Activated naive CD8-positive, alpha-beta T cell treated with anti-CD3 and anti-CD28 coated beads for 36 hours (primary cell): ENCODE measurements at places on chromosomes 3 and 15.

DNA sequence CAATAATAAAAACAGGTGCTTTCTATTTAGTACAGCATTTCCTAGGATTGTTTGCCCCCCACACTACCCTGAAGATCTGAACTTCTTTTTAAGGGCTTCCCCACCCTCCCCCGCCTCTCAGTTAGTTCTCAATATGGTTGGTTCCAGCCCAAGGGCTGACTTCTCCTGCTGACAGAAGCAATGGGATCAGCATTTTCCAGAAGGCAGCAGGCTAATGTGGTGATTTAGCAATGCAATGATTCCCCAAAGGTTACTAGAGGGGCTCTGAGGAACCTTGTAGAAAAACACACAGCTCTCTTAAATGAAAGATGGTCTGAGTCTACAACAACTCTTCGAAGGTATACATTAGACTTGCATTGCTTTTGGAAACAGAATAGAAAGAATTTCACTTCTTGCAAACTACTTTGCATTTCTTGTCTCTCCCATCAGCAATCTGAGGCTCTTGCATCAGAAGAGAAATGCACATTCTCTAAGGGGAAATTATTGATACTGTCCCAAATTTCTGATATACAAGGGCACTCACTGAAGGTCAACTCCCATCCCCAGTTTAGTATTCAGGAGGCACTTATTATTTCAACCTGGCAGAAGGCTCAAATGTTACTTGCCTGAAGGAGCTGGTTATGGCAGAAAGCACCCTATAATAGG, 30.3 kb downstream of the FGF12 start:
- H3K4me1 ChIP-seq, result no peaks in the 10 kb centered on the region
- H3K4me3 ChIP-seq, result no peak overlapping the region
- H3K27ac ChIP-seq, result no peak overlapping the region
- DNase-seq, result no peak
- no peaks in the 10 kb centered on the region for H3K36me3 ChIP-seq

GRCh38 chr3:38576131-38576525, 73.4 kb downstream of the SCN5A start:
- no peak overlapping the region for H3K27ac ChIP-seq
- H3K4me3 ChIP-seq, result no peak overlapping the region
- H3K36me3 ChIP-seq, result no peaks in the 10 kb centered on the region
- DNase-seq, result no peak
- no peaks in the 10 kb centered on the region for H3K27me3 ChIP-seq

DNA sequence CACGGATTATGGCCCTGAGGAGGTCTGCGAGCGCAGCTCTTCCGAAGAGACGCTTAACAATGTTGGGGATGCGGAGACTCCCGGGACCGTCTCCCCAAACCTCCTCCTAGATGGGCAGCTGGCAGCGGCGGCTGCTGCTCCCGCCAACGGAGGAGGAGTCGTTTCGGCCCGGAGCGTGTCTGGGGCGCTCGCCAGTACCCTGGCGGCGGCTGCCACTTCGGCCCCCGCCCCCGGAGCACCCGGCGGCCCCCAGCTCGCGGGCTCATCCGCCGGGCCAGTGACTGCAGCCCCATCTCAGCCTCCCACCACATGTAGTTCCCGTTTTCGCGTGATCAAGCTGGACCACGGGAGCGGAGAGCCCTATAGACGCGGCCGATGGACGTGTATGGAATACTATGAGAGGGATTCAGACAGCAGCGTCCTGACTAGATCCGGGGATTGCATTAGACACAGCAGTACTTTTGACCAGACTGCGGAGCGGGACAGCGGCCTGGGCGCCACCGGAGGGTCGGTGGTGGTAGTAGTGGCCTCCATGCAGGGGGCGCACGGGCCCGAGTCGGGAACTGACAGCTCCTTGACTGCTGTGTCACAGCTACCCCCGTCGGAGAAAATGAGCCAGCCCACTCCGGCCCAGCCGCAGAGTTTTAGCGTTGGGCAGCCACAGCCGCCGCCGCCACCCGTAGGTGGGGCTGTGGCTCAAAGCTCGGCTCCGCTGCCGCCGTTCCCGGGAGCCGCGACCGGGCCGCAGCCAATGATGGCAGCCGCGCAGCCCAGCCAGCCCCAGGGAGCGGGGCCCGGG, 1.6 kb downstream of the TSC22D2 start:
- peaks cover 30% of the 10 kb centered on the region for H3K4me1 ChIP-seq
- no peaks in the 10 kb centered on the region for H3K27me3 ChIP-seq
- H3K27ac ChIP-seq, result peak overlapping the region; percentile 99
- H3K36me3 ChIP-seq, result peaks cover 28% of the 10 kb centered on the region
- peak; percentile 78 for DNase-seq

- no peaks in the 10 kb centered on the region for H3K36me3 ChIP-seq
- no peaks in the 10 kb centered on the region for H3K4me1 ChIP-seq
- no peaks in the 10 kb centered on the region for H3K27me3 ChIP-seq
- no peak overlapping the region for H3K27ac ChIP-seq
- DNase-seq, result no peak
Measured at GRCh38 chr3:170765419-170766078, 104.4 kb downstream of the RPL22L1 start.

GRCh38 chr15:101056366-101057334, 137.5 kb downstream of the LRRK1 start:
- H3K4me3 ChIP-seq, result no peak overlapping the region
- no peaks in the 10 kb centered on the region for H3K27me3 ChIP-seq
- H3K4me1 ChIP-seq, result no peaks in the 10 kb centered on the region
- no peak for DNase-seq

- peaks cover 32% of the 10 kb centered on the region for H3K4me1 ChIP-seq
- H3K4me3 ChIP-seq, result peak overlapping the region; percentile 83
- no peak for DNase-seq
- peaks cover 3% of the 10 kb centered on the region for H3K27me3 ChIP-seq
- H3K36me3 ChIP-seq, result peaks cover 78% of the 10 kb centered on the region
Measured at GRCh38 chr3:151197981-151198767, 4.8 kb downstream of the GPR171 start.
